ENCODE measurements at places on chromosomes 3 and 15. TPM values are rescaled to one million over a fixed set of nuclear protein-coding genes. Genes with fewer than 3 reads are reported as not detected.

ACTRT3 gene
- total RNA-seq = 0.59 TPM

ARGFX gene
- total RNA-seq = not detected

PLA2G4D gene
- not detected for total RNA-seq

SEMA7A gene
- 30.5 TPM for total RNA-seq

ITGA11 gene
- total RNA-seq = 0.90 TPM

SNX1 gene
- total RNA-seq = 142 TPM

DOCK3 gene
- total RNA-seq = 1.5 TPM
